ENCODE measurements at places on chromosomes 16 and 17.

DNA sequence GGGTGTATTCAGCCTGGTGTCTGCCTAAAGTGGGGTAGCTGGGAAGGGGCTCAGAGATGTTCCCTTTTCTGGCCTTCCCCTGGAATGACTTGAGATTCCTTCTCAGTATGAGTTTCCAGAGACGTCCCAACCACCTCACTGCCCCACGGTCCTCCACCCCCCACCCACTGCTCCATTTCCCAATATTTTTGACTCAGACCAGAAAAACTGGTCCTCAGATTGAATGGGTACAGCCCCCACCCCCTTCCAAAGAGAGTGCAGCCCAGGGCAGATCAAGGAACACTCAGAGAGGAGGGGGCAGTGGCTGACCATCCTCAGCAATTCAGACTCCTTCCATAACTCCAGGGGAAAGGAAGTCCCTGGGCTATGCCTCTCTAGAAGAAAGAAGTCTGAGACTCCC lies 3.2 kb downstream of the ACLY start:
- no peak for DNase-seq

DNA sequence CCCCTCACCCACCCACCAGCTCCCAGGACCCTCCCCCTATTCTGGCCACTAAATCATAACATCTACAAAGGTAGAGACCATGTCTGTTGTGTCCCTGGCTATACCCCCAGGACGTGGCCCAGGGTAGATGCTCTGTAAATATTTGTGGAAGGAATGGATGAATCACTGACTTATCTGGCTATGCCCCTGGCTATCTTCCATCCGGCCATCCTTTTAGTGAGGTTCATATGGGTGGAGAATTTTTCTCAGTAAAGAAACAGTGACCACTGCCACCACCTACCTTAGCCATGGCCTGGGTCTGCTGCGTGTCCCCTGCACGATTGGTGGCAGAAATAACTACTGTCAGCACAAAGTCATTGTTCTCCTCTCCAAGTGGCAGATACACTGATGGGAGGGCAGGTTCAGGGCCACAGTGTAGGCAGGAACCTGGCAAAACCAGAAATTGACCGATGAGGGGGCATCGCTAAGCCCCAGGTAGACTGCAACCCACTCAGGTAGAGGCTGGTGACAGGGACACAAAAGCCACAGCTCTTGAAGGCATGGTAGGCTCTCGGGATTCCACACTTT lies 63.1 kb upstream of the BCO1 start:
- DNase-seq, result no peak

GRCh38 chr17:29162909-29163341 lies 17.3 kb downstream of the MYO18A start:
- DNase-seq, result no peak

- no peak for DNase-seq
These were observed 30.4 kb downstream of the RTN4RL1 start for GRCh38 chr17:1994707-1995106.

GRCh38 chr16:58264961-58265479 lies 29.8 kb downstream of the PRSS54 start:
- no peak for DNase-seq

DNA sequence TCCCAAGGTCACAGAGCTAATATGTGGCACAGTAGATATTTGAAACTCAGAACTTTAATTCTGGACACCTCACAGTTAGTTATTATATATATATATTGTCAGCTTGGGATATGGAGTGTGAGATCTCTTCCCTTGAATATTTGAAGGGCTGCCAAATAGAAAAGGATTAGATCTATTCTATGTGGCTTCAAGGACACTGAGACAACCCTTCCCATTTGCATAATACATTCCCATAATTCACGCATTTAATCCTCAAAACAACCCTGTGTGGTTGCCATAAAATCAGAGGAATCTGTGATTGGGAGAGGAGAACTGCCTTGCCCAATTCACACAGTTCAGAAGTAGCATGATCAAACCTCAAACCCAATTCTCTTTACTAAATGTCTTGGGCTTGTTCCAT lies 365.8 kb upstream of the DYNLRB2 start:
- no peak for DNase-seq

GRCh38 chr16:15494236-15494635 lies 59.8 kb downstream of the BMERB1 start:
- no peak for DNase-seq

DNA sequence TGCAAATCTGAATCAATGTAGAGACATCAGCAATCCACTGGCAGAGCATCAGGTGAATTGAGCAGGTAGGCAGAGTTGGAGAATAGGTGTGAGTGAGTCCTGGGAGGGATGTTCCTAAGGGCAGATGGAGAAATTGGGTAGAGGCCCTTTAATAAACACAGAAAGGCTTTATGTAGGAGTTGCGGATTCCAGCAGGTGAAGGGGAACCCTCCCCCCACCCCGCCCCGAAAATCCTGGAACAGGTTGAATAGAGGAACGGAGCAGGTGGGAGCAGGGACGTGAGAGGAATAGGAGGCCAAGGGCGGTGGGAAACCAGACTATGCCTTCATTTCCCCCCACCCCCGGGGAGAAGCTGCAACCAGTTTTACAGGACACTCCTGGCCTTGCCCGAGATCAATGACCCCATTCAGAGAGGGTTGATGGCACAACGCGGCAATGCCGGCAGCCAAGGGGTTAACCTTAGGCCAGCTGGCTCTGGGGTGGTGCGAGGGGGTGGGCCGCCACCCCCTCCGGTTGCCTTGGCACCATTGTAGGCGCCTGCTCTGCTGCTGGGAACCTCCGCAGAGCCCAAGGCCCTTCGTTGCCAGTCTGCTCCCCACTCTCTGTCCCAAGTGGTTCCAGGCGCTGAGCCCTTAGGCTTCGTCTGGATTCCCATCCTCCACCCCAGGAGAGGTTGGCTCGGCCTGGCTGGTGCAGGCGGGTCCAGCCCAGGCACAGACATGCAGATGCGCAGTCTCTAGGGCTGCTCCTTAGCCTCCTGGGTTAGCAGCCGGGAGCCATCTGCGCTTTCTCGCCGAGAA lies 814 bp upstream of the RUNDC3A start:
- DNase-seq, result peak; percentile 67

- no peak for DNase-seq
These were observed 5.0 kb downstream of the GRB2 start for GRCh38 chr17:75400326-75400939.

DNA sequence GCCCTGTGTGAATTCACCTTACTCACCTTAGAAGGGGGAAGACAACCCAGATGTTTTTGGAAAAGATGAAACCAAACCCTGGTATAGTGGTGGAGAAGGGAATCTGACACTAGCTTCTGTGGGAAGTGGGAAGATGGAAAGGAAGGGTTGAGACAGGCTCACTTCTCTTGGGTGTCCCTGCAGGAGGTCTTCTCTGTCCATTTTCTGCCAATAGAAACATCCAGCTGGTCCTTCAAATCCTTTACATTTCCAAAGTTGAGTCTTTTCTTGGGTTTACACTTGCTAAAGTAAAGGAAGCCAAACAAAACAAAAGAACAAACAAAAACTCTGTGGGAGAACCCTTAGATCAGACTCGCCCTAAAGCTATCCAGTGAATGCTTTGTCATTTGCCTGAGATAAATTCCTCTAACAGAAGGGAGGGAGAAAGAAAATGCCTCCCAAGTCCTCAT lies 10.2 kb downstream of the HOXB1 start:
- no peak for DNase-seq

GRCh38 chr17:69460963-69461922 lies 46.7 kb downstream of the MAP2K6 start:
- DNase-seq, result no peak

DNA sequence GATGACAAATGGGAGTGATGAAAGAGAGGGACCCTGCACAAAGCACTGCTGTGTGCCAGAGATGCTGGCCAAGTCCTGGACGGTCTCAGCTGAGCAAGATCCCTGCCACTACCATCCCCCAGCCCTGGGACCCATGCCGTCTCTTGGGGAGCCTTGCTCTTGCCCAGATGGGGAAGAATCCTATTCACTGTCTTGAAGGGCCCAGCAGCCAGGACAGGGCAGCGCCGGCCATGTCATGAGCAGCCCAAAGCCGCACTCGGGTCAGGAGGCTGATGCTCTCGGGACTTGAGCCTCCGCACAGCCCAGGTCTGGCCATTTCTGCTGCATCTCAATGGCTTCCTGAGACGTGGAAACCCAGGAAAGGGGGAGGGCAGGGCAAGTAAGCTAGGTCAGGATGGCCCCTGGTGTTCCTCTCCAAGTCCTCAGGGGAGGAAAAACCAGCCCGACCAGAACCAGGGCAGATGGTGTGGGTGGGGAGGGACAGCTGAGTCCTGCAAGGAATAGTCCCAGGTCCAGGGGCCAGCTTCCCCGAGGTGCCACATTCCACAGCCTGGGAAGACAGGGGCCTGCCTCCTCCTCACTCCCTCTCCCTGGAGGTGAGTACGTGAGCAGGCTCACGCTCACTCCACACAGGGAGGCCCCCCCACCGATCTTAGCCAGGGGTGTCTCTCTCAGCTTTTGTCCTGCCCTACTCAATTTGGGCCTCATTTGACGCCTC lies 7.8 kb upstream of the KRT19 start:
- no peak for DNase-seq

DNA sequence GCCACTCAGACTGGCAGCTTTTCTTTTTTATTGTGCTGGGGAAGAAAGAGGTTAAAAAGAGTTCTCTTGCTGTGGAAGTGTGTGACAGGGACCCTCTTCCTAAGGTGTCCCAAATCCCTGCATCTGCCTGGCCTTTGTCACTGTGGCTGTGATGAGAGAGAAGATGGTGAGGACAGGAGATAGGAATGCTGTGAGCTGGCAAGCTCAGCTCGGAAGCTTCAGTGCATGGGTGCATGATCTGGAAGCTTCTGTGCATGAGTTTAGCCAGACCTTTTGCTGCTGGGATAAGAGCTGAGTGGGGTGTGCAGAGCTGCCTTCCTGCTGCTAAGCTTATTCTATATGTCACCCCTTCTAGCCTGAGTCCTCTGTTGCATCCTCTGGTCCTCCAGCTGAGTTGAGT lies 103.3 kb upstream of the CACNG3 start:
- DNase-seq, result no peak

GRCh38 chr17:78650093-78650715 lies 73.0 kb upstream of the DNAH17 start:
- no peak for DNase-seq

GRCh38 chr17:13113821-13114525 lies 96.1 kb upstream of the ELAC2 start:
- no peak for DNase-seq

- DNase-seq, result no peak
These were observed 22.5 kb downstream of the XPO6 start for GRCh38 chr16:28189245-28189644.

DNA sequence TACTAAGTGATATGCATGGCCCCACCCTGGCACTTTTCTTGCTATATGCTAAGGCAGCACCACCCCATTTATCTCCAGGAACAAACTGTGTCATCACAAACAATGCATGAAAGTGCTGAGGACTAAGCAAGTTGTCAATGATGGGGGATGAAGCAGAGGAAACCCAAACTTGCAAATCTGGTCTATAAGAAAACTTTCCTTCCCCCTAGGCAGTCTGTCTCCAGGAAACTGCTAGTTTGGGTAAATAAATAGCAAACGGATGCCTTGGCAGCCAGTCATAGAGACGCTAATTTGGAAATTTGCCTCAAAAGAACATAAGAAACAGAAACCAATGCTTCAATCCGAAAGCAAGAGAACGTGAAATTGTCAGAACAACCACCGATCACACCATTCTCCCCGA lies 5.6 kb upstream of the HSBP1 start:
- no peak for DNase-seq

GRCh38 chr17:39841134-39841683 lies 22.9 kb downstream of the IKZF3 start:
- DNase-seq, result no peak

DNA sequence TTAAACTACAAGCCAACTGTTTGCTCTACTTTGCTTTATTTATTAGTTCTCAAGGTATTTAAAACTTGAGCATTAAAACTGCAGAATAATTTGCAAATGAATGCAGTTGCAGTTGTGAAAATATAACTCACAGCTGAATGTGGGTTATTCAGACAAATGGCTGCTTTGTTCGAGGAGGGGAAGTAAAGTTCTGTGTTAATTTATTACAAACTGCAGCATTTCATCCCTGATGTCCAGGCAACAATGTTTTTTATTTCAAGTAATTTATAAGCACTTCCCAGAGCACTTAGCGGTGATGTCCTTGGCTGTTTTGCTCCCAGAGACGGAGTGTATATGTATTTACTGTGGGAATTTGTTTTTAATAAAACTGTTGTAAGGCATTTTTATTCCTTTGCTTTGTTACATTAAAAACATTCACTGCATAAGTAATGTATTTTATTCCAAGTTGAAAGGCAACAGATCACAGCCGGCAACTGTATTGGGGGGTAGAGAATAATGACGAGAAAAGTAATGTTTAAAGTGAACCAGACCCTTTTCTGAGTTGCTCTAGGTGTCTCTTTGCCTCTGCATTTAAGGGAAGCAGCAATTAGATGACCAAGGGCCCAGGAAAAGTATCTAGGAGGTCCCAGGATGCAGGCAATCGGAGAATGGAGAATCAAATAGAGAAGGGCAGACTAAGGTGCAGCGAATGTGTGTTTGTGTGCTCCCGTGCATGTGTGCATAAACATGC lies 291.2 kb upstream of the SALL1 start:
- no peak for DNase-seq

GRCh38 chr16:73023752-73024570 lies 24.0 kb downstream of the ZFHX3 start:
- no peak for DNase-seq

GRCh38 chr16:63690961-63691360 lies 1430.9 kb downstream of the CDH11 start:
- DNase-seq, result no peak

GRCh38 chr17:66670206-66670605 lies 164.7 kb upstream of the CACNG5 start:
- DNase-seq, result no peak

- no peak for DNase-seq
These were observed 44.7 kb upstream of the RPL38 start for GRCh38 chr17:74158761-74159160.

DNA sequence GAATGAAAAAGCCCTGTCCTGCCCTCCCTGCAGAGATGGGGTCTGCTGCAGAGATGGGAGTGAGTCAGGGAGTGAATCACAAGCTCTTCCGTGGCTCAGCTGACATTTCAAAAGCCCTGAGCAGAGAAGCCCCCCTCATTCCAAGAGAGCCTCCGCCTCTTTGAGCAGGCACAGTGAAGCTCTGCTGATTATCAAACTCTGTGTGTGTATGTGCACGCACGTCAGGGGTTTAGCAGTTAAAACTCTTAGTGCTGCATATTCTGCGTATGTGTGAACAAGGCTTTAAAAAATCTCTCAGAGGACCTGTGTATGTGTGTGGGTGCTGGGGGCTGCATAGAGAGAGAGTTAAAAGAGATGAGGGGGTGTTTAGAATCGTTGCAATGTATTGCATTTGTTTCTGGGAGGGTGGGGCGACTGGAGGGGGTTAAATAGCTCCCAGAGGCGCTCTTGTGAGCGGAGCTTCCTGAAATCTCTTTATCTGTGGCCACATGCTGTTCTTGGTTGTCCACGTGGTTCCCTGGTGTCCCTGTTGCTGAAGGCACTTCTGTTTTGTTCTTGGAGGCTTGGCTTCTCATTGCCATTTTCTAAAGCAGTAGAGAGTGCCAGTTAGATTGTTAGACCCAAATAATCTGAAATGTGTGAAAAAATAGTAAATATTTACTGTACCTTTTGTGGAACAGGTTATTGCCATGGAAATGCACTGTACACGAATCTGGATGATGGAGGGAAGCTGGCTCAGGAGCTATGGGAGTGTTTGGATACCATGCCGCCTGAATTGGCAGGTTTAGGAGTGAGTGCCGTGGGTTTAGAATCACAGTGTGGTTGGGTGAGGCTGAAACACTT lies 116.6 kb downstream of the PRKCB start:
- DNase-seq, result no peak

Measured in NCI-H187 (cell line).